Epithelial cell of proximal tubule (primary cell): ENCODE measurements at places on chromosomes 16 and 17. TPM values are rescaled to one million over a fixed set of nuclear protein-coding genes. Genes with fewer than 3 reads are reported as not detected.

FBXO39 gene
- total RNA-seq: not detected in 2 replicates

SLC5A11 gene
- total RNA-seq: not detected in 2 replicates

GAS2L2 gene
- not detected in 2 replicates for total RNA-seq

HYDIN gene
- total RNA-seq: 1.3 and 1.5 TPM in 2 replicates

GNGT2 gene
- 1.4 and 1.8 TPM in 2 replicates for total RNA-seq

EEF2K gene
- total RNA-seq: 12.2 and 13.7 TPM in 2 replicates

CACNG1 gene
- total RNA-seq: not detected in 2 replicates

NPW gene
- 0.46 and 2.4 TPM in 2 replicates for total RNA-seq

HCRT gene
- not detected in 2 replicates for total RNA-seq

LRRC75A gene
- total RNA-seq: 0.22 and 0.23 TPM in 2 replicates

C16orf86 gene
- 4.7 and 5.9 TPM in 2 replicates for total RNA-seq

KRTAP16-1 gene
- not detected in 2 replicates for total RNA-seq

KLHL11 gene
- total RNA-seq: 12.3 and 13.8 TPM in 2 replicates

KDM6B gene
- 1.9 and 2.7 TPM in 2 replicates for total RNA-seq

GFAP gene
- 0.58 and 1.0 TPM in 2 replicates for total RNA-seq

PIMREG gene
- 65.1 and 74.3 TPM in 2 replicates for total RNA-seq

FOXL1 gene
- total RNA-seq: 11.6 and 14.6 TPM in 2 replicates

KRT24 gene
- total RNA-seq: not detected in 2 replicates

FBXW10 gene
- total RNA-seq: not detected in 2 replicates

COPZ2 gene
- 2.6 and 8.0 TPM in 2 replicates for total RNA-seq
